ENCODE measurements at places on chromosomes 6 and 20. TPM values are rescaled to one million over a fixed set of nuclear protein-coding genes. Genes with fewer than 3 reads are reported as not detected.

SYNDIG1 gene
- total RNA-seq: not detected

DNA sequence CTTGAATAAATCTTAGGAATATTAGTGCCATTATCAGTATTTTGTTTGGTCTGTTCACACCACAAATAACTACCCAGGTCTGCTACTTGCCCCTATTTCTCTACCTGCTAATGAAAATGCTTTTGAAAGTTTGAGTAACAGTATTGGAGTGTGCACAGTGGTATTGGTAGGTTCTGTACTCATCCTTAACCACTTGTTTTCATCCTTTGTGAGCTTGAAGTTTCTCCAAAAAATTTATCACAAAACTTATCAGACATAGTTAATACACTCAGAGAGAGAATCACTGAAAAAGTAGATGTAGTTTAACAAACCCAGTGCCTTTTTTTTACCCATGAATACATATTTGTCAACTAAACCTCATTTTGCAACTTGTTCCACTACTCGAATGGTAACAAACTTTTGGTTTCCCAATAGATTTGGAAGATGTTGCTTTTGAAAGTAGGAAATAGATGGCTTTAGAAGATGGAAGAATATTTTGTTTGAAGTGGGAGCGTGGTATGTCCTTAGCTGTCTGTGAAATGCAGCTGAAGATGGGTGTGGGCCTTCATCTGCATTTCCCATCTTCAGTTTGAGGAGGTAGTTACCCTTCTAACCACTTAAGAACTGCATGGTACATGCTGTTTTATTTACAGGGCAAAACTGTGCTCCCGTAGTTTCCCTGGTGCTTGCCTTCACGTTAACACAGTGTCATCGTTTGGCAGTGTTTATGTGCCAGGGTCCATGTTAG lies 9.0 kb downstream of the PTPN1 start:
- no peak for DNase-seq

DNA sequence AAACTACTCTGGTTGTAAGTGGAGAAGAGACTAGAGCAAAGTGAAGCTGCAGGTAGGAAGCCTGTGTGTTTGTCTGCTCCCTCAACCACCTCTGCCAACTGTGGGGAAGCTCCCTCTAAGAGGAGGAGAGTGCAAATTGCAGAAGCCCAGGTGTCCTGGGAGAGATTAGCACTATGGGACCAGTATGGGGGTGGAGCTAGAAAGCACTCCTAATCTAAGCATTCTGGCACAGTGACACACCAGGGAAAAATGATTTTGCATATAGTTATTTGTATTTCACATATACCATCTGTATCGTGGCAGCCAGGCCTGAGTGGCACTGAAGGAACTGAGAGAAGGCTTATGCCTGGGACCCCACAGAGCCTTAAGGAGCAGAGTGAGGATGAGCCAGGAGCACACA lies 12.8 kb downstream of the GSTA1 start:
- no peak for DNase-seq

CD164 gene
- total RNA-seq: 343 TPM

RBPJL gene
- total RNA-seq: not detected

PLN gene
- total RNA-seq: not detected

DNA sequence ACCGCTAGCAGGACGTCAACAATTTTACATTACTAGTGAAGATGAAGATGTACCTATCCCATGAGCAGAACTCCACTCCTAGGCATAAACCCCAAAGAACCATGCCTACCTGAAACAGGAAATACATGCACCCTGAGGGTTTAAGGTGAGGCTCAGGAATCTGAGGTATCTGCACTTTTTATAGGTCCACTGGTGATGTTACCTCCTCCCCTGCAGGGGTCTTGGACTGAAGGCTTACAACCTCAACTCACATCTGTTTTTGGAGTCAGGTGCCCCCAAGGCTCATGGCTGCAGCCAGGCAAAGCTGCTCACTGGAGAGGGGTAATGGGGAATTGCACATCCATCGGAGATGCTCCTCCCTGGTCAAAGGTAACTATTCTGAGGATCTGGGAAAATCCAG lies 132.5 kb upstream of the TRAF3IP2 start:
- DNase-seq: no peak

DNA sequence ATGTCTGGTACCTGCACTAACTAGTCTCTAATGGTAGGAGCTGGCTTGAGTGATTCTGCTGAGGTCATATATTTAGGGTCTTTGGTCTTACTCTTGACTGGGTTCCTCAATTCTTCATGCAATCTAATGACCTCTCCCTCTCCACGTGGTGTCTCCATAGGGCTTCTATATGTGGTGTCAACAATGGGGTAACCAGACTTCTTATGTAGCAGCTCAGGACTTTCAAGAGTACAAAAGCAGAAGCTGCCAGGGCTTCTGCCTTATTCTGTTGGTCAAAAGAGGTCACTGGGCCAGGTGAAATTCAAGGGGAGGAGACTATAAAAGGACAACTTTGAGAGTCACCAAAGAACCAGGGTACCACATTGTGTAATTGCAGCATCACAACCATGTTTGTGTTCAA lies 54.3 kb downstream of the NUS1 start:
- DNase-seq: no peak

DNA sequence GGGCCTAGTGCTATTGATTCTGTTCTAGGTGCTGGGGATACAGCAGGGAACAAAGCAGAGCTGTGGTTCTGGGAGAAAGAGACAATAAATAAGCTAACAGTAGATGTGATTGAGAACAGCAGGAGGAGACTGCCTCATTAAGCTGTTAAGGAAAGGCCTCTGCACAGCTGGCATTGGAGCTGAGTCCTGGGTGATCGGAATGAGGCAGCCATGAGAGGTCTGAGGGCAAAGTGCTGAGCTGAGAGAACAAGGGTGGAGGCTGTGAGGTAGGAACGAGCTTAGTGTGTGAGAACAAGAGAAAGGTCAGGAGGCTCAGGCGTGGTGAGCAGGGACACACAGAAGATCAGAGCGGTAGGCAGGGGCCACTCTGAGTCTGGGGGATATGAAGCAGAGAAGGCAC lies 18.3 kb downstream of the DDX27 start:
- no peak for DNase-seq

SIRPB1 gene
- 3.4 TPM for total RNA-seq

GRCh38 chr6:142827991-142828390 lies 117.0 kb downstream of the HIVEP2 start:
- DNase-seq: no peak

- peak; percentile 53 for DNase-seq
Measured at GRCh38 chr20:49385465-49385864, 97.0 kb downstream of the KCNB1 start.

DNA sequence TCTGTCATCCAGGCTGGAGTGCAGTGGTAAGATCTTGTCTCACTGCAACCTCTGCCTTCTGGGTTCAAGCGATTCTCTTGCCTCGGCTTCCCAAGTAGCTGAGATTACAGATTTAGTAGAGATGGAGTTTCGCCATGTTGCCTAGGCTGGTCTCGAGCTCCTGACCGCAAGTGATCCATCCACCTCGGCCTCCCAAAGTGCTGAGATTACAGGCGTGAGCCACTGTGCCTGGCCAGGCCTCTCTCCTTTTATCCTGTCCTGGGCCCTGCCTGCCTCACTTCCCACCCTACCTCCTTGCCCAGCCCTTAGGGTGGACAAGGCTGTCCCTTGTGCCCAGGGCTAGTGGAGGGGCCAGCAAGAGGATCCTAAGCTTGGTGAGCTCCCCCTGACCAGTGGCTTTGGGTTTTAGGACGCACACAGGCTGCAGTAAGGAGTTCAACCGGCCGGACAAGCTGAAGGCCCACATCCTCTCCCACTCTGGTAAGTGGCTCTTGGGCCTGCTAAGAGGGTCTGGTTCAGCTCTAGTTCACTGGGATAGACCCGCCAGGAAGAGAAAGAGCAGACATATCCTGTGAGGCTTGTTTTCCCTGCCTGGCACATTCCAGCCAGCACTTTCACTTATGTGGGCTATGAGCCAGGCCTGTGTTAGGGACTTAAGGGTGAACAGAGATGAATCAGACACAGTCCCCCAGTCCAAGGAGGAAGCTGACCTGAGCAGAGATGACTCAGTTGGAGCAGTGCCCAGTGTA lies 21.9 kb upstream of the CHMP4B start:
- DNase-seq: peak; percentile 99

- DNase-seq: no peak
Measured at GRCh38 chr20:40786336-40786735, 97.3 kb upstream of the MAFB start.

GRCh38 chr6:4577406-4577805 lies 198.8 kb upstream of the CDYL start:
- no peak for DNase-seq

DNA sequence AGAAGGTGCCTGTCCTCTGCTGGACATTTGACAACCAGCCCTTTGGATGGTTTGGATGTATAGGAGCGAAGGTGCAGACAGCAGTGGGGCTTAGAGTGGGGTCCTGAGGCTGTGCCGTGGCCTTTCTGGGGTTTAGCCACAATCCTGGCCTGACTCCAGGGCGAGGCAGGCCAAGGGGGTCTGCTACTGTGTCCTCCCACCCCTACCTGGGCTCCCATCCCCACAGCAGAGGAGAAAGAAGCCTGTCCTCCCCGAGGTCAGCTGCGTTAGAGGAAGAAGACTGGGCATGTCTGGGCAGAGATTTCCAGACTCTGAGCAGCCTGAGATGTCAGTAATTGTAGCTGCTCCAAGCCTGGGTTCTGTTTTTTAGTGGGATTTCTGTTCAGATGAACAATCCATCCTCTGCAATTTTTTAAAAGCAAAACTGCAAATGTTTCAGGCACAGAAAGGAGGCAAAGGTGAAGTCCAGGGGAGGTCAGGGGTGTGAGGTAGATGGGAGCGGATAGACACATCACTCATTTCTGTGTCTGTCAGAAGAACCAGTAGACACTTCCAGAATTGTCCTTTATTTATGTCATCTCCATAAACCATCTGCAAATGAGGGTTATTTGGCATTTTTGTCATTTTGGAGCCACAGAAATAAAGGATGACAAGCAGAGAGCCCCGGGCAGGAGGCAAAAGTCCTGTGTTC lies 1.3 kb upstream of the CDKN1A start:
- no peak for DNase-seq

ZBTB9 gene
- 20.0 TPM for total RNA-seq

DNA sequence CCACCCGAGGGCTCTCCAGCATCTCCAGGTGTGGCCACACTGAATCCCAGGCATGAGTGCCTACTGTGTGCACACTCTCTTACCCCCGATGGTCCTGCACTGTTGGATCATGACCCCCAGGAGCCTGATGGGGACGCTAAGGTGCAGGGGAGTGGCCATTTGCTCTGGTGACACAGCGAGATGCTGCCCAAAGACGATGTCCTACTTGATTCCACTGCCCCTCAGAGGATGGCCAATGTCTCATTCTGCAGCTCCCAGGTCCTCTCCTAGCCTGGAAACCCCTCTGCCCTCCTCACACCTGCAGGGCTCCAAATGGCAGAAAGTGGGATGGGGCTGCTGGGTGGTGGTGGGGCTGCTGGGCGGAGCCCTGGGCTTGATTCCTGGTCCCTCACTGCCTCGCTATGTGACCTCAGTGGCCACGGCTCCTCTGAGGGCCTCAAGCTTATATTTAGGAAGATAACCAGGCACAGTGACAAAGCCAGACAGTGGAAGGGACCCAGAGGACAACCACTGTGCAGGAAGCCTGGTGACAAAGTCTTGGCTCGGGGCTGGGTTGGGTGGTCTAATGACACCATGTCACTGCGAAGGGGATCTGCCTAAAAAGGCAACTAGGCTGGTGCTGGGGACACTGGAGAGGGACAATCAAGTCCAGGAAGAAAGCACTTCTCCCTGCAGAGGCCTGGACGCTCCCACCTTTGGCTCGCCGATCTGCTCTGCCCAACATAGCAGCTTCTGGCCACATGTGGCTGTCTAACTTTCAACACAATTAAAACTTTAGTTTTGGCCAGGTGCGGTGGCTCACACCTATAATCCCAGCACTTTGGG lies 28.4 kb downstream of the TGM2 start:
- no peak for DNase-seq

GRCh38 chr6:133179481-133179880 lies 61.7 kb upstream of the EYA4 start:
- peak; percentile 35 for DNase-seq

SNAI1 gene
- total RNA-seq: 0.81 TPM

ZMYND8 gene
- total RNA-seq: 53.1 TPM

DNA sequence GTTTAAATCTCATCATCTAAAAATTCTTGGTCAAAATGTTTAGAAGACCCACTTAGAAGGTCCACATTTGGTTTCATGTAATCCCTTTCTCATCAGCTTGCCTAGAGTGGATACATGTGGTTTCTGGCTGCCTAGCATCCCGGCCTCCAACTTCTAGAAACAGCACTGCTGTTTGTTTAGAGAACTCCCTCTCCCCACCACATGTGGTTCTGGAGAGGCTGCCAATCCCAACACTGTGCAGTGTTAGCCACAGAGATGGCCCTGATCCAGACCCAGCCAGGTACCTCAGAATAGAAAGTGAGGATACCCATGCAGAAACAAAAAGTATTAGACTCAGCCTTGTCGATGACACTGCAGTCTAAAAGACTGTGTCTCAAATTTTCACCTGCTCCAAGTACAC lies 241.8 kb downstream of the BCKDHB start:
- DNase-seq: no peak

DNA sequence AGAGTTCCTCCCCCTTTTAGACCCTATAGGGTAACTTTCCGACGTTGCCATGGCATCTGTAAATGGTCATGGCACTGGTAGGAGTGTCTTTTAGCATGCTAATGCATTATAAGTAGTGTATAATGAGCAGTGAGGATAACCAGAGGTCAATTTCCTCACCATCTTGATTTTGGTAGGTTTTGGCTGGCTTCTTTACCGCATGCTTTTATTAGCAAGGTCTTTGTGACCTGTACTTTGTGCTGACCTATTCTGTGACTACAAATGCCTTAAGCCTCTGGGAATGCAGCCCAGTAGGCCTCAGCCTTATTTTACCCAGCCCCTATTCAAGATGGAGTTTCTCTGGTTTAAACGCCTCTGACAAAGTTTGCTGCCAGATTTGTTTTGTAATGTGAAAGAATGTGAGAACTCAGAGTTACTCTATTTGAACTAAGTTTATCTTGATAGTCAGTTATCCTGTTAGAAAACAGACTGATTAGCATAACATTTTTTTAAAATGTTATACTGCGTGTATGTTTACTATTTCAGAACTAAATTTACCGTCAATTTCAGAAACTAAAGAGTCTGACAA lies 111.3 kb upstream of the PRSS16 start:
- DNase-seq: no peak

- no peak for DNase-seq
Measured at GRCh38 chr6:156161471-156161870, 615.7 kb upstream of the ARID1B start.

SRSF3 gene
- total RNA-seq: 347 TPM

DNA sequence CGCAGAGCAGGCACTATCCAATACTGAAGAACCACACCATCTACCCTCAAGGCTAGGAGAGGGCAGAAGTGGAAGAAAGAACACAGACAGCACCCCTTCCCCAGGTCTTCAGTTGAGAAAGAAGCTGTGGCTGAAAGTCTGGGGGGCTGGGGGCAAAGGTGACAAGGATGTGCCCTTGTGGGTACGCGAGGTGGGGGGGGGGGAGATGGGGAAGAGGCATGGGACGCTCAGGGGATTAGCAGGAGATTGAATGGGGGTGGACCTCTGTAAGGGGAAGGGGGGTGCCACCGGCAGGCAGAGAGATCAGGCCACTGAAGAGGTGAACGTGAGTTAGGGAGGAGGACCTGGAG lies 1.1 kb downstream of the B4GALT5 start:
- DNase-seq: no peak

MAPK13 gene
- 59.3 TPM for total RNA-seq

- DNase-seq: no peak
Measured at GRCh38 chr6:138638604-138639003, 135.0 kb upstream of the CCDC28A start.

MOG gene
- total RNA-seq: not detected

OR2H2 gene
- not detected for total RNA-seq

ZNF133 gene
- total RNA-seq: 5.0 TPM

GRCh38 chr20:46332373-46333160 lies 24.3 kb upstream of the CDH22 start:
- DNase-seq: no peak

GRCh38 chr20:48384147-48384818 lies 443.5 kb downstream of the PREX1 start:
- DNase-seq: peak; percentile 57
